Neuronal stem cell (in vitro differentiated cells): ENCODE measurements at places on chromosomes 2 and 18.

DNA sequence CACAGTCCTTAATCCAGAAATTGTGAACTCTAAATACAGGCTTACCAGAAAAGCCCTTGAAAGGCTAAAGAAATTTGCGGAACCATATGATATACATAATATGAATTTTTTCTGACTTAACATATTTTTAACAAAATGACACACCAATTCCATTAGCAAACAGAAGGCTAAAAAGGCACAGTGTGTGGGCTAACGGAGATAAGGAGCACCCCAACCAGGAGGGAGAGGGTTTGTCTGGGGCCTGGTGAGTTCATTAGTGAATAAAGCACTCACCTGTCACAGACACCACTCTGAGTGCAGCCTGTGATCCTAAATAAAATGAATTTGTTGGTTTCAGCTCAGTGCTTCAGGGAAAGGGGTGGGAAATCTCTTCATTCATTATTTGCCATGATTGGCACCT, 2.7 kb upstream of the FECH start:
- no peak for DNase-seq

GRCh38 chr2:143909577-143910353, 610.2 kb downstream of the ZEB2 start:
- no peak for DNase-seq

GRCh38 chr18:62744076-62744968, 29.0 kb downstream of the PHLPP1 start:
- no peak for DNase-seq

DNA sequence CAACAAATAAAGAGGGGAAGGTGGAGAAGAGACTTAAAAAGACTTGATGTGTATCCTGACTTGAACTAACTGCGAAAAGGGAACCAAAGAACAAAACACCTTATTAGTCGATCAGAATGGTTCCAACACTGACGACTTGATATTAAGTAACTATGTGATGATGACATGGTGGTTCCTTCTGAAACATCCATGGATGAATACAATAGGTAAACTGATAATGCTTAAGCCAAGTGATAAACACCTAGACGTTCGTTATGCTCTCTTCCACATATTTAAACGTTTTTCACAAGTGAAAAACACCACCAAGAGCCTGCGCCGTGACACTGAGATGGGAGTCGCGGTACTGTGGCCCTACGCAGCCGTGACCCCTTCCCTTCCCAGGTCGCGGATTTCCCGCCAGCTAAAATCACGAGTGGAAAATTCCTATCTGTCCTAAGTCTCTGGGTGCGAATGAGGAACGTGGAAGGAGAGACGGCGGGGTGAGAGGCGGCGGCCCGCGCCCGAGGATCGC, 797 bp downstream of the TTC32 start:
- DNase-seq, result no peak

DNA sequence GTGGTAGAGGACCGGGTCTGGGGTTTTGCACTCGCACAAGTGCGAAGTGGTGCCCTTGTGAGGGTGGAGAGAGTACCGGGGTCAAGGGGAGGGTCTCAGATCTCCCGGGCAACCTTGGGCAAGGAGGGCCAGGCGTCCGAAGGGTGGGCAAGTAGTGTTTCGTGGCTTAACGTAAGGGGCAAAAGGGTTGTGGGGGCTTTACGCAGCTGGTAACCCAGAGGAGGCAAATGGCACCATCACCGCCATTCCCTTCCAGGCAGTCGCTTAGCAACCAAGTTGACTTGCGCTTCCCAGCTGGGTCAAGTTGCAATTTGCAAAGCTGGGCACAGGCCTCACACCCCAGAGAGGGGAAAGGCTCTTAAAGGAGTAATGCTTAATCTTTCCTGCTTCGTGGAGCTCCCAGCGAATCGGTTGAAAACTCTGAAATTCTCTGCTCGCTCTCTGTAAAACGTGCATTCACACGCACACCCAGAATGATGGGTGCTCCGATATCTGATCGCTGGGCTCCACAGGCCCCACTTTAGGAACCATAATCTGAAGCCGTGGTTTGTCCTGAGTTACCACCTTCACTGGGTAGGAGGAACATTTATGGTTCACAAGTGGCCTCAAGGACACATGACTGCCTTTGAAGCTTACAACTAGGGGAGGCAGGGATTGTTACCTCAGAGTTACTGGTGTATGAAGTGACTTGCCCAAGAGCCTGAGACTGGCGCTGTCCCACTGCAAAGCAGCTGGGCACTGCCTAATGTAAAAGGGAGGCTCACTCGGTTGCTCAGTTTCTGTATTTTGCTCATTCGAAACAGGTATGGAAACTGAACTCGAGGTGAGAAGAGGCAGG, 127.9 kb downstream of the UXS1 start:
- no peak for DNase-seq
